ENCODE measurements at places on chromosomes 13 and 19.

GRCh38 chr13:51683597-51683996 is 99.3 kb downstream of the WDFY2 start:
- no peak overlapping the region for H3K27ac ChIP-seq
- no peak for DNase-seq
- H3K4me3 ChIP-seq: no peak overlapping the region
- peaks cover 17% of the 10 kb centered on the region for H3K4me1 ChIP-seq
- H3K36me3 ChIP-seq: peaks cover 15% of the 10 kb centered on the region

DNA sequence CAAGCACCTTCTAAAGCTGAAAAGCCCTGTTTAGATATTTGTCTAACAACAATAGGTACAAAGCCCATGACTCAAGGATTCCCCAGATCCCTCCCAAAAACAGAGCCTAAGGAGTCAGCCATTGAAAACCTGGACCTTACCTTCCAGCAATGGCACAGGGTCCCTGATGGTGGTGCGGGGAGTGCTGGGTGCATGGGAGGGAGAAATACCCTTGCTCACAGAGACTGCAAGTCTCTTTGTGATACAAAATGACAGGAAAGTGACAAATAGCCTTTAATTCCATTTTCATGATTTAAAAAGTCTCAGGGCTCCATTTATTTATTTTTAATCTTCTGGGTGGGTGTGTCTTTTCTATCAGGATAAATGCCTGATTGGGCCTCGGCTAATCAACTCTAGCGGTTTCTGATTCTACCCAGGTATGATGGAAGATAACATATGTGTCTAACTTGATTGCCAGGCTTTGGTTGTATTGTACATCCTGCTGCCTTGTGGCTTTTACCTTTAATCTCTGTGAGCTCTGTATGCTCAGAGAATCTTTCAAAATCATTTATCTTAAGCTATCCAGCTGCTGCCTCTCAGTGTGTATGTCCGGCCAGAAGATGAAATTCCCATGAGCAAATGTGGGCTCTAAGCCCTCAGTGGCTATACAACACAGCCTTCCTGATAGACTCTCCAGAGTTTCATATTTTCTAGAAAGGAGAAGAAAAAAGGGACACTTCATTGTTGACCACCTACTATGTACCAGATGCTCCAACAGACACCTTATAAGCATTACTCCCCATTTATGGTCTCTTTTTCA is 54.6 kb upstream of the FAM124A start:
- no peaks in the 10 kb centered on the region for H3K4me1 ChIP-seq
- H3K27me3 ChIP-seq: peaks cover 43% of the 10 kb centered on the region
- DNase-seq: no peak
- no peaks in the 10 kb centered on the region for H3K36me3 ChIP-seq
- no peak overlapping the region for H3K27ac ChIP-seq

- DNase-seq: no peak
- H3K27me3 ChIP-seq: peaks cover 12% of the 10 kb centered on the region
- no peaks in the 10 kb centered on the region for H3K36me3 ChIP-seq
- H3K4me3 ChIP-seq: no peak overlapping the region
Observed at GRCh38 chr13:95509521-95510310, 42.8 kb upstream of the CLDN10 start.

GRCh38 chr13:30346789-30347167 is 39.4 kb upstream of the KATNAL1 start:
- H3K4me3 ChIP-seq: peak overlapping the region; percentile 22
- DNase-seq: no peak
- peak overlapping the region; percentile 64 for H3K27ac ChIP-seq
- H3K4me1 ChIP-seq: peaks cover 32% of the 10 kb centered on the region
- no peaks in the 10 kb centered on the region for H3K36me3 ChIP-seq

- H3K4me1 ChIP-seq: peaks cover 30% of the 10 kb centered on the region
- H3K27ac ChIP-seq: no peak overlapping the region
- no peaks in the 10 kb centered on the region for H3K36me3 ChIP-seq
- no peaks in the 10 kb centered on the region for H3K27me3 ChIP-seq
Observed at GRCh38 chr19:35644987-35645679, 3.0 kb upstream of the COX6B1 start.

DNA sequence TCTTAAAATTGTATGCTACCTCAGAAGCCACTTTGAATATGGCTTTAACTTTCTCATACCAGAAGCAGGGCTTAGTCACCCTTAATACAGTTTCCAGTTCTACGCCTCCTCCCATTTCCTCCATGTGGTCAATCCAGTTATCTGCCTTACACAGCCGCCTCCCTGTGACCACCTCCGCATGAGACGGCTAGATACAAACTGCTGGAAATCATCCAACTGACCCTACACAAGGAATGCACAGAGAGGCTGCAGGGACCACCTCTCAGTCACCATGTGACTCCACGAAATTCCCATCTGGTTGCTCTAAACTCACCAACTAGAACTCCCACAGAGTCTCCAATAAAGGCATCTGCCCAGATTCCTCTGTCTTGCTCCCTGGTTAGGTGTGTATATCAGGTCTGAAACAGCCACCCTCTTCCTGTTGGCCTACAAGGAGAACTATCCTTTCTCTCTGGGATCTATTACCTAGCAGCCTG is 6.8 kb downstream of the ZNF564 start:
- H3K4me1 ChIP-seq: peaks cover 60% of the 10 kb centered on the region
- H3K36me3 ChIP-seq: peaks cover 8% of the 10 kb centered on the region
- no peak overlapping the region for H3K27ac ChIP-seq

GRCh38 chr19:39837978-39838377 is 4.0 kb upstream of the DYRK1B start:
- no peaks in the 10 kb centered on the region for H3K27me3 ChIP-seq
- peaks cover 24% of the 10 kb centered on the region for H3K4me1 ChIP-seq
- H3K27ac ChIP-seq: peak overlapping the region; percentile 57
- DNase-seq: no peak
- peaks cover 15% of the 10 kb centered on the region for H3K36me3 ChIP-seq

- H3K27me3 ChIP-seq: no peaks in the 10 kb centered on the region
- no peak for DNase-seq
- peaks cover 4% of the 10 kb centered on the region for H3K36me3 ChIP-seq
- H3K27ac ChIP-seq: no peak overlapping the region
- H3K4me1 ChIP-seq: peaks cover 20% of the 10 kb centered on the region
Observed at GRCh38 chr19:2731181-2731995, 8.4 kb downstream of the SLC39A3 start.

GRCh38 chr19:1817553-1818179 is 5.6 kb upstream of the ATP8B3 start:
- no peaks in the 10 kb centered on the region for H3K36me3 ChIP-seq
- H3K27ac ChIP-seq: no peak overlapping the region
- no peak for DNase-seq
- no peak overlapping the region for H3K4me3 ChIP-seq
- H3K27me3 ChIP-seq: no peaks in the 10 kb centered on the region

DNA sequence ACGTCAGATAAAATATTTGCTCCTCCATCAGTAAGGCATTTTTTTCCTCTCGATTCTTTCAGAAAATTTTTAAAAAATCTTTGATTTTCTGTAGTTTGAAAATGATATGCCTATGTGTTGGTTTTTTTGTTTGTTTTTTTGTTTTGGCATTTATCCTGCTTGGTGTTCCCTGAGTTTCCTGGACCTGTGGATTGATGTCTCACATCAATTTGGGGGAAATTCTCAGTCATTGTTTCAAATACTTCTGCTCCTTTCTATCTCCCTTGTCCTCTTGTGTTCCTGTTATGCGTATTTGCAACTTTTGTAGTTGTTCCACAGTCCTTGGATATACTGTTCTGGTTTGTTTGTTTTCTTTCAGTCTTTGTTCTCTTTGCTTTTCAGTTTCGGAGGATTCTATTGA is 18.8 kb upstream of the FLT1 start:
- H3K36me3 ChIP-seq: no peaks in the 10 kb centered on the region
- H3K27me3 ChIP-seq: peaks cover 16% of the 10 kb centered on the region
- H3K4me1 ChIP-seq: no peaks in the 10 kb centered on the region
- H3K4me3 ChIP-seq: no peak overlapping the region
- no peak overlapping the region for H3K27ac ChIP-seq

GRCh38 chr13:110683203-110683883 is 22.6 kb downstream of the CARS2 start:
- DNase-seq: no peak
- H3K27ac ChIP-seq: no peak overlapping the region
- no peak overlapping the region for H3K4me3 ChIP-seq
- H3K27me3 ChIP-seq: no peaks in the 10 kb centered on the region
- peaks cover 19% of the 10 kb centered on the region for H3K4me1 ChIP-seq

DNA sequence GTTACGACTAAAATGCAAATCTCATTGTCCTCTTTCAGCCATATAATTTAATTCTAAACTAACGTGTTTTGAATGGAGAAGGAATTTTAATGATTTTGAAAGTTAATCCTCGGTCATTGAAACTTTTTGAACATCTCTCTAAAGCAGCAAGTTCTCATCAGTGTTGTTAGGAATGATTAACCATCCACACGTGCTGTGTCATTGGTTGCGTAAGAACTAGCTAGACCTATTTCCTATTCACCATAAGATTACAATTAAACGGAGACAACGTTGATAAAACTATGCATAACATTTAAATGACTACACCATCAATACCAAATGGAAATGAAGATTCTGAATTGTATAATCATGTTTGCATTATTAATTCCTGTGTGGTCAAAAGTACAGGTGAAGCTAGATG is 155.6 kb upstream of the IRS2 start:
- H3K4me1 ChIP-seq: no peaks in the 10 kb centered on the region
- no peak for DNase-seq
- H3K27me3 ChIP-seq: peaks cover 4% of the 10 kb centered on the region
- H3K36me3 ChIP-seq: no peaks in the 10 kb centered on the region
- H3K4me3 ChIP-seq: no peak overlapping the region
- H3K27ac ChIP-seq: no peak overlapping the region

- peaks cover 42% of the 10 kb centered on the region for H3K4me1 ChIP-seq
- peak within 1 kb of the TSS; percentile 93 for H3K4me3 ChIP-seq
- no peaks in the 10 kb centered on the region for H3K36me3 ChIP-seq
- peak; percentile 67 for DNase-seq
Observed at GRCh38 chr19:14432791-14433553, at the start of gene PKN1. TSS of gene PKN1 (plus strand) at chr19:14433306. CDS start at chr19:14433522, 216 bp downstream.

GRCh38 chr13:100646871-100647270 is 27.7 kb downstream of the TMTC4 start:
- no peak overlapping the region for H3K4me3 ChIP-seq
- no peak for DNase-seq
- H3K4me1 ChIP-seq: no peaks in the 10 kb centered on the region
- H3K36me3 ChIP-seq: peaks cover 3% of the 10 kb centered on the region

- H3K4me1 ChIP-seq: no peaks in the 10 kb centered on the region
- no peaks in the 10 kb centered on the region for H3K36me3 ChIP-seq
- H3K4me3 ChIP-seq: no peak overlapping the region
Observed at GRCh38 chr19:17357724-17358123, 19.4 kb downstream of the PLVAP start.

GRCh38 chr13:32728327-32728726 is 142.1 kb downstream of the PDS5B start:
- no peaks in the 10 kb centered on the region for H3K27me3 ChIP-seq
- H3K36me3 ChIP-seq: no peaks in the 10 kb centered on the region
- peaks cover 10% of the 10 kb centered on the region for H3K4me1 ChIP-seq
- no peak overlapping the region for H3K4me3 ChIP-seq
- H3K27ac ChIP-seq: no peak overlapping the region
- DNase-seq: no peak

- peaks cover 5% of the 10 kb centered on the region for H3K36me3 ChIP-seq
- H3K27me3 ChIP-seq: peaks cover 30% of the 10 kb centered on the region
- no peak overlapping the region for H3K27ac ChIP-seq
- no peak overlapping the region for H3K4me3 ChIP-seq
- H3K4me1 ChIP-seq: peaks cover 12% of the 10 kb centered on the region
Observed at GRCh38 chr19:54095136-54095858, 5.3 kb downstream of the OSCAR start.

DNA sequence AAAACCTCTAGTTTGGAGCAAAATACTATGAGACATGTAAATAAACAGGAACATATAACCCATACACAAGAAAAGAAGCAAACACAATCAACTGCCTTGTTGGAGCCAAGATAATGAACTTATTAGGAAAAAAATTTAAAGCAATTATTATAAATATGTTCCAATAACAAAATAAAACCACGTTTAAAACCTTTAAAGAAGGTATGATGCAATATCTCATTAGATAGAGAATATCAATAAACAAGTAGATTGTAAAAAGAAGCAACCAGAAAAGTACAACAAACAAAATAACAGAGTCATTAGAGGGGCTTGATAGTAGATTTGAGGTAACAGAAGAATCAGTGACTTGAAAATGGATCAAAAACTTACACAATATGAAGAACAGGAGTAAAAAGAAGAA is 327.0 kb upstream of the PCDH9 start:
- H3K4me3 ChIP-seq: no peak overlapping the region
- no peak overlapping the region for H3K27ac ChIP-seq
- no peaks in the 10 kb centered on the region for H3K36me3 ChIP-seq
- no peaks in the 10 kb centered on the region for H3K27me3 ChIP-seq

DNA sequence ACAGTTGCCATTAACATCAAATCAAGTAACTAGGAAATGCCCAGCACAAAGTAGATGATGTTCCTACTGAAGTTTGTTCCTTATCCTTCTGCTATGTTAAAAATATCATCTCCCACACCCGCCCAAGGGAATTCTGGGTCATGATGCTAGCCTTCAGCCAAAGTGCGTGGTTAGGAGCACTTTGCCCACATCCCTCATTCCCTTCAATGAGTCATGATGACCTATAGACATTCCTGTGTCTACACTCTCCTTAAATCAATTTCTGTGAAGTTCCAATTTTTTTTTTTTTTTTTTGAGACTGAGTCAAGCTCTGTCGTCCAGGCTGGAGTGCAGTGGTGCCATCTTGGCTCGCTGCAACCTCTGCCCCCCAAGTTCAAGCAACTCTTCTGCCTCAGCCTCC is 17.0 kb downstream of the RXFP2 start:
- no peak overlapping the region for H3K4me3 ChIP-seq
- DNase-seq: no peak
- H3K27me3 ChIP-seq: peaks cover 11% of the 10 kb centered on the region

GRCh38 chr19:45331411-45331810 is 8.7 kb upstream of the CKM start:
- no peak overlapping the region for H3K27ac ChIP-seq
- H3K4me1 ChIP-seq: peaks cover 3% of the 10 kb centered on the region
- peaks cover 10% of the 10 kb centered on the region for H3K27me3 ChIP-seq
- no peaks in the 10 kb centered on the region for H3K36me3 ChIP-seq

GRCh38 chr13:19266979-19267378 is 85.4 kb upstream of the TUBA3C start:
- DNase-seq: no peak
- no peak overlapping the region for H3K4me3 ChIP-seq
- no peak overlapping the region for H3K27ac ChIP-seq
- H3K36me3 ChIP-seq: peaks cover 1% of the 10 kb centered on the region

- H3K36me3 ChIP-seq: no peaks in the 10 kb centered on the region
- peaks cover 64% of the 10 kb centered on the region for H3K27me3 ChIP-seq
- DNase-seq: no peak
- H3K27ac ChIP-seq: no peak overlapping the region
Observed at GRCh38 chr19:4580961-4581665, 21.6 kb upstream of the SEMA6B start.

- H3K4me1 ChIP-seq: peaks cover 53% of the 10 kb centered on the region
- peak overlapping the region; percentile 99 for H3K27ac ChIP-seq
- peak overlapping the region; percentile 75 for H3K4me3 ChIP-seq
Observed at GRCh38 chr13:74026753-74027152, 107.5 kb downstream of the KLF12 start.
